ENCODE measurements at places on chromosomes 1 and 21.

DNA sequence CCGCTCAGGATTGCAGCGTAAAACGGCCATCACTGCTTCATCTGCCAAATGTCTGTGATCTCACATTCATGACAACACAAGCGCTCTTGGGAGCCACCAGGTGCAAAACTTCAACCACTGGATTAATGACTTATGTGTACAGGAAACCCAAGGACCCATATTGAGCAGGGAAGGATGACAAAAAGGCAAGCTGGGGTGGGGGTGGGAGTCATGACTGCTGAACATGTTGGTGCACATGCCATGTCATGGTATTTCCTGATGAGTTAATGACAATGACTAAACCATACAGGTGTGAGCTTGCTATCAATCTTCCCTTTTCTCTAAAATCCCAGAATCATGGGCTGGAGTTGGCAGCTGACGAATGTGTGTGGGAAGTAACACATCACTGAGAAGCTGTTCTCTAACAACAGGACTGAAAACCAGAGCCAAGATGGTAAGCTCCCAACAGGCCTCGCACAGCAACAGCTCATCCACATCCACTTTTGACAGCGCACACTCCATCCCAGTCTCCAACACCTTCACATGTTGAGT is 3.1 kb upstream of the SH2D5 start:
- DNase-seq: peak; percentile 15

DNA sequence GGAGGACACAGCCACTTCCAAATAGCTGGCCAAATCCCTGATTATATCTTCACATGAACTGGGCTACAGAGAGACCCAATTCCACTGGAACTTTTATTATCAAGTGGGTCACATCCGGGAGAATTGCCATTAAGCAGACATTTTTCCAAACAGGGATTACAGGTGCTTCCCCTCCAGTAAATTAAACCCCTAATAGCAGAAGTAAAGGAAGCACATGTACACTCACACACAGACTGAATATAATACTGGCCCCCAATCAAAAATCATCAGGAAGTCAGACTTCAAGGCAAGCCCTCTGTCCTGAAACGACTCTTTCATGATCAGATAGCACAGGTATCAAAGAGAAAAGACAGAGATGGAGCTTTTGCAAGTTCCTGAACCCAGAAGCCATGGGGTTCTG is 118.6 kb upstream of the PPP2R5A start:
- DNase-seq: no peak

DNA sequence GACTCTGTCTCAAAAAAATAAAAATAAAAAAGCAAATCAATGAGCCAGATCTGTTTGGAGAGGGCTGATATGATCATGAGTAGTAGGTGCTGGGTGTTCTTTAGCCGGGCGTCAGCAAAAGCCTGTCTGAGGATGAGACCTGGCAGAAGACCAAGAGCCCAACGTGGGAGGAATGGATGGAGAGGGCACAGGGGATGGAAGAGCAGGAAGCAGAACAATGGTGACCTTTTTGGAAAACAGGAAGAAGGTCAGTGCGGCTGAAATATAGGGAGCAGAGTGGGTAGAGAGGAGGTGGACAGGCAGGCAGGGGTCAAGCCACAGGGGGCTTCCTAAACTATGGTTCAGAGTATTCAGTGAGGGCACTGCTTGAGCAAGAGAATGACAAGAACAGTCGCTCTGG is 30.9 kb downstream of the VWA5B1 start:
- DNase-seq: no peak

DNA sequence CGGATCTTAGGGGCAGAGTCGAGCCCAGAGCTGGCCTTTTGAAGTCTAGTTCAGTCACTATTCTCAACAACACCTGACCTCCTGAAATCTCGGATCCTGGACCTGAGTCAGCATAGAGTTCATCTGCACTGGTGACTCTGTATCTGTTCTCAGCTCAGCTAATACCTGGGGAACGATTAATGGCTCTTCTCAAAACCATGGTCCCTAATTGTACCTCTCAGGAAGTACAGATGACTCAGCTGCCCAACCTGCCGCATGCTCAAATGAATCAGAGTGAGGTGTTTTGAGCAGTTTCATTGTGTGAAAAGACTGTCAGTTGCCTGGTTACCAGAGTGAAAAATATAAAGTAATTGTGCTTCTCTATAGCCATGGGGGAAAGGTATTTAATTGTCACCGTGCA is 89.2 kb downstream of the SLC35F3 start:
- DNase-seq: no peak

Data from breast epithelium (tissue), 4 donors.